Fibroblast of skin of abdomen (primary cell): ENCODE measurements at places on chromosomes 1 and 21.

GRCh38 chr1:47582891-47583608 is 145.2 kb downstream of the FOXD2 start:
- DNase-seq = peak; percentile 20

GRCh38 chr1:29237852-29238619 is 1.7 kb downstream of the PTPRU start:
- no peak for DNase-seq

GRCh38 chr1:179164494-179164893 is 65.0 kb downstream of the ABL2 start:
- peak; percentile 93 for DNase-seq

- DNase-seq = no peak
Observed at GRCh38 chr21:31735511-31735992, 3.6 kb upstream of the SCAF4 start.

- DNase-seq = no peak
Observed at GRCh38 chr1:230065161-230065560, 1.9 kb upstream of the GALNT2 start.

GRCh38 chr1:8374812-8375211 is 56.9 kb downstream of the SLC45A1 start:
- DNase-seq = peak; percentile 28

DNA sequence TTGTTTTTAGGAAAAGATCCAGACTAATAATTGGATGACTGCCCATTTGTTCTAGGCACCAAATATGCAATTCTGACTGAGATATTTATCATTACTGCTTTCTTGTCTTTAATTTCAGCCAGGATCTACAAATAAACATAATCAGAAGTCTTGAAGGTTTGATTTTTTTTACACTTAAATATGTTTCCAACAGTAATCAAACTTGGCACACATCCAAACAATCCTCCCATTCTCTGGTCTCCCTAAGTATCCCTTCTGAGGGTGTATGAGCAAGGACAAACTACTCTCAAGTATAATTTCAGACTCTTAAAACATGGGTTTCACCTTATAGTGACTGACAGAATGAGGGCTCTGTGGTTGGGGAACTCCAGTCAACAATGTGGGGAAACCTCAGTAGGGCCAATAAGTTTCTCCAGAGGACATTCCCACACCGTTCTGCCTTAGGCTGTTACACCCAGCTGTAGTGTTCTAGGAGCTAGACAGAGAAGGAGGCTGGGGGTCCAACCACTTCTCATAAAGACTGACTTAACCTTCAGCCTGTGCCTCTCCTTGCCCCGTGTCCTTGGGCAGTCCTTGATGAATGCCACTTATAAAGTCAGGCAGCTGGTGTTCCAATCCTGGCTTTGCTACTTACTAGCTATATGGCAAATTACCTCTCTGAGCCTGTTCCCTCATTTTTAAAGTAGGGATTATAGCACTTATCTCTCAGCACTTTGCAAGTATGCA is 1.5 kb upstream of the PALMD start:
- no peak for DNase-seq

- DNase-seq = no peak
Observed at GRCh38 chr1:147815503-147815902, 55.1 kb upstream of the GJA5 start.

DNA sequence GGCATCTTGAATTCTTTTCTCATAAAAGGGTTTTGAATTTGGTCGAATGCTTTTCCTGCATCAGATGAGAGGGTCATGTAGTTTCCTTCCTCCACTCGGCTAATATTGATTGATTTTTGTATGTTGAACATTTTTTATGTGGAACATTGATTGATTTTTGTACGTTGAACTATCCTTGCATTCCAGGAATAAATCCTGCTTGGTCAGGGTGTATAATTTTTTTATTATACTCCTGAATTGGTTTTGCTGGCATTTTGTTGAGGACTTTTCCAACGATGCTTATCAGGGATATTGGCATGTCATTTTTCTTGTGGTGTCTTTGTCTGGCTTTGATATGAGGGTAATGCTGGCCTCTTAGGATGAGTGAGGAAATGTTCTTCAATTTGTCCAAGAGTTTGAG is 8.5 kb downstream of the TMEM240 start:
- no peak for DNase-seq

- DNase-seq = no peak
Observed at GRCh38 chr1:150150133-150151021, 661 bp downstream of the PLEKHO1 start.

DNA sequence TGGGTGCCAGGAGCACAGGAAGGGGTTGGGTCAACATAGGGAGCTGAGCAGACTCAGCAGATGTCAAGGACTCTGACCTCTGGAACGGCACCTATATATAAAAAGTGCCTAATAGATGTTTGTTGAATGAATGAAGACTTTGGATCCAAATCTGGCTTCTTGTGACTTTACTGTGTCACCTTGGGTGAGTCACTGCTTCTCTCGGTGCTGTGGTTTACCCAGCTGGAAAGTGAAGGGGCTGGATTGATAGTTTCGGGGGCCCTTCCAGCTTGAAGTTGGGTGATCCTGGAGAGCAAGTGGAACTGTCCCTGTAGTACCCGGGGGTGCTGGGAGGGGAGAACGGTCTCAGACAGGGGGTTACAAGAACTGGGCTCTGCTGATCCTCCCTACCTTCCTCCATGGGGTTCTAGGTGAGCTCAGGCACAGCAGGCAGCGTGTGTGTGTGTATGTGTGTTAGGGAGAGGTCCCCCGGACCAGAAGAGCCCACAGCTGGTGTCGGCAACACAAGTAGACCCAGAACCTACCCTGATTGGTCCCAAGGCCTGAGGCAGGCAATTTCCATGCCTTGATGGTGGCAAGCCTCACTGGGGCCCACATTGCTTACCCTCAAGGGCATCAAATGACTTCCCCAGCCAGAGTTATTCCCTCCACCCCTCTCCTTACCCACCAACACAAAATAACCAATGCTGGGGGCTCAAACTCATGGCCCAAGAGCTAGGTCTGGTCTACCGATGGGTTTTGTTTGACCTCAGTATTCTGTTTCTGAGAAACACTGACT is 5.5 kb upstream of the PADI1 start:
- no peak for DNase-seq

GRCh38 chr1:59186656-59187055 is 110.2 kb upstream of the FGGY start:
- peak; percentile 69 for DNase-seq

DNA sequence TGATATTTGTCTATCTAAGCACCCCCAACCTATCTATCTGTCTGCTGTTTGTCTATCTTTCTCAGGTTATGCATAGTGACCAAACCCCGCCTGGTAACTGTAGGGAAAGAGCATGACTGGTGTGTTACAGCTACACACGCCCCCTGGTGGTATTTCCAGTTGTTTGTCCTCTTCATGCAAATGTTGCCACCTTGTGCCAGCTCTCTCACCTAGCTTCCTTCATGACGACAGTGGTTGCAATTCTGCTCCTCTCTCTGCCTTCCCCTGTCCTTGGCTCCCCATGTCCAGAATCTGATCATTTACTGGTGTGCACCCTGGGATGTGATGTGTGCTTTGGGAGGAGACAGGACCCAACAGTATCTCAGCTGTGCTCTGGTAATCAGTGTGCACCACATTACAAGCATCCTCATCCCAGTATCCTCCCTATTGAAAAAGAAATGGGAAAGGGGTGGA is 8.1 kb upstream of the INKA2 start:
- DNase-seq = peak; percentile 69

GRCh38 chr1:25711555-25712298 is 88.3 kb upstream of the SELENON start:
- DNase-seq = peak; percentile 37

- no peak for DNase-seq
Observed at GRCh38 chr1:153192697-153193096, 10.5 kb upstream of the LELP1 start.

- DNase-seq = no peak
Observed at GRCh38 chr21:39390212-39390765, 41.4 kb upstream of the HMGN1 start.

GRCh38 chr1:205458777-205459566 is 3.1 kb upstream of the BLACAT1 start:
- DNase-seq = peak; percentile 64

GRCh38 chr1:148353461-148354283 is 129.4 kb downstream of the PPIAL4G start:
- DNase-seq = peak; percentile 75

DNA sequence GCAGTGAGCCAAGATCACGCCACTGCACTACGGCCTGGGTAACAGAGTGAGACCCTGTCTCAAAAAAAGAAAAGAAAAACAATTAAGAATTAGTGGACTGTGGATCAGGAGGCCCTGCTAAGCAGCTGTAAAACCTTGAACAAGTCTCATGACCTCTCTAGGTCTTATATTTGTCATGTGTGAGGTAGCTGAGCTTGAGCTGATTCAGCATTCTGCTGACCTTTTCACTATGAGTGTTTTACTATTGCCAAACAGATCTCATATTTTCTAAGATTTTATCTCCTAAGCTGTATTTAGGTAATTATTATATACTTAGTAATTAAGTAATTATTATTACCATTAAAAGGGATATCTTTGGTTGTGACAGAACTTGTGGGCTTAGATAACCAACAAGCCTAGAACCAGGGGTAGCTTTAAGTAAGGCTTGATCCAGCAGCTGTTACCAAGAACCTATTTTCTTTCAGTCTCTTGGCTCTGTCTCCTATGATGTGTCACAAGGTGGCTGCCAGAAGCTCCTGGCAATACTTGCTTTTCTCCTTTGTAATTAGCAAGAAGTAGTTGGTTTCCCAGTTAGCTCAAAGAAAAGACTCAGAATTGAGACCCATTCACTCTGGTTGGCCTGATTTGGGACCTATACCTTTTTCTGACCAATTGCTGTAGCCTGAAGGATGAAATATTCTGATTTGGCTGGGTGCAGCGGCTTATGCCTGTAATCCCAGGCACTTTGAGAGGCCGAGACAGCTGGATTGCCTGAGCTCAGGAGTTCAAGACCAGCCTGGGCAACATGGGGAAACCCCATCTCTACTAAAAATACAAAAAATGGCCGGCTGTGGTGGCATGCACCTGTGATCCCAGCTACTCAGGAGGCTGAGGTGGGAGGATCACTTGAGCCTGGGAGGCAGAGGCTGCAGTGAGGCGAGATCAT is 8.5 kb upstream of the ZC3H12A start:
- DNase-seq = no peak

DNA sequence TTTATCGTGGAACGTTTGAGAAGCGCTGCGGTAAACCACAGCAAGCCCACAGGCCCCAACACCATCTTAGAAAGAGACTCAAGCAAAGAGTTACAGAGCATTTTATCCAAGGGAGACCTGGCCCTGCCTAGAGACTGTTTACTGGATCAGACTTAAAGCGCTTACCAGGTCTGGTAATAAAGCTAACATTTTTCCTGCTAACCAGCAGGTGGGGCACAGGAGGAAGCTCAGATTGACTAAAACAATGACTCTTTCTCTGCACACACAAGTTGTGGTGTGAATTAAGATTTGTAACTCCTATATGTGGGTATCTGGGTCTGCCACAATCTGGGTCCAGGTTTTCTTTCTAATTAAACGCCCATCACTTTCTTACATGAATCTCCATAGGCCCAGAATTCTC is 136.5 kb upstream of the ETS2 start:
- peak; percentile 37 for DNase-seq

- no peak for DNase-seq
Observed at GRCh38 chr1:59417406-59417805, 120.5 kb downstream of the FGGY start.

DNA sequence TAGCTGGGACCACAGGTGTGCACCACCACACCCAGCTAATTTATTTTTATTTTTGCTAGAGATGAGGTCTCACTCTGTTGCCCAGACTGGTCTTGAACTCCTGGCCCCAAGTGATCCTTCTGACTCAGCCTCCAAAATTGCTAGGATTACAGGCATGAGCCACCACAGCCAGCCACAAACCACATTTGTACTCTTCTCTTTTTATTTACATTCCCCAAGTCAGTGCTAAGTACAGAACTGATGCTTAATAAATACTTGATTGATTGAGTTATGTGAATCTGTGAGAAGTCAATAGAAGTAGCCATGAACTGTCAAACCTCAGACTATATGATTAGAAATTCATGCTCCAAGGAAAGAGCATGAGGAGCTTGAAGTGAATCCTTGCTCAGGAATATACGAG is 48.5 kb upstream of the S1PR1 start:
- peak; percentile 87 for DNase-seq

DNA sequence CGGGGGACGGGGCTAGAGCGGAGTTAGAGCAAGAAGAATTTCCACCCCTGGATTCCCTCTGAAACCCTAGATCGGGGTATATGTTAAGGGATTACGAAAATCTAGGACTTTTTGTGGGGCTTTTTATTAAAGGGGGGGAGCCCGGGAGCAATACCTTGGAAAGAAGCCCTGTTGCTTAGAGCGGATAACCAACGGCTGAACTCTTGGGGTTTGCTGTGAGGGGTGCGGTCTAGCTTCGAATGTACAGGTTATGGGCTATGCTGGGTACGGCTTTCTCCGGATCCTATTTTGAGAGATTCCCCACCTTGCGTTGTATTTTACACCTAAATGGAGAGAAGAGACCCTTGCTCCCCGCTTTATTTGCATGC is 626 bp downstream of the DYRK3 start:
- DNase-seq = no peak

DNA sequence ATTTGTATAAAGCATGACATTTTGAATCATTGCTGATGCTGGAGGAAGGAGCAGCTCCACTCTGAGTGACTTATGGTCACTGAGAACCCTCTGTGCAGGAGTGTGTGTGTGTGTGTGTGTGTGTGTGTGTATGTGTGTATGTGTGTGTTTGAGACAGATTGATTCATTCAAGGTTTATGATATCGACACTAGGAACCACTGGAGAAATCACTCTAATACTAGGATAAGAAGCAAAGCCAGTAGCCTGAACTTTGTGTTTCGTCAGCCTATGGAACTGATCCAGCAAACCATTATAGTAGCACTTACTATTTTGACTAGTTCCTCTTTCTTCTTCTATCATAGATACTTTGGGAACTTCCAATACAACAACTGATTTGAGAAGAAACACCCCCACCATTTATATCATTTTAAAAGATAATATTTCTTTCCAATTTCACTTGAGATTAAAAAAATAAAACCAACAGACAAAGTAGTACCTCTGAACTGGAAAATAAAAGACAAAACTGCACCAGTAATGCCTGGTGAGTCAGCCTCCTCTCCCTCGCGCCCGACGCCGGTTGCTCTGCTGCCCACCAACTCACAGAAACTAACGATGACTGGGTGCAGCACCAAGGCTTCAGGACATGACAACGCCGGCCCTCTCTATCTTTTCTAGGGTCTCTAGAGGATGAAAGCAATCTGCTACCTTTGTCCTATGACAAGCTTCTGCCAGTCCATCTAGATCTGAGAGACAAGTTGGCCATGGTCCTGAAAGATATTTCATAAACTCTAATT is 20.9 kb downstream of the SLAMF1 start:
- DNase-seq = no peak

GRCh38 chr1:171716616-171717015 is 25.2 kb downstream of the VAMP4 start:
- no peak for DNase-seq

GRCh38 chr1:34037109-34037508 is 127.9 kb downstream of the CSMD2 start:
- no peak for DNase-seq

- no peak for DNase-seq
Observed at GRCh38 chr1:76298399-76298798, 223.9 kb downstream of the ST6GALNAC3 start.
